ENCODE measurements at places on chromosomes 11 and 22. TPM values are rescaled to one million over a fixed set of nuclear protein-coding genes. Genes with fewer than 3 reads are reported as not detected.

- no peak for ATAC-seq
Observed at GRCh38 chr22:37231406-37232139, 12.5 kb downstream of the RAC2 start.

- no peak for ATAC-seq
Observed at GRCh38 chr22:49107561-49107960, 720.1 kb downstream of the BRD1 start.

GRCh38 chr11:2929950-2930703, 907 bp upstream of the PHLDA2 start:
- ATAC-seq, result peak; percentile 0

The POU2AF2 gene
- total RNA-seq, result 1.0 TPM

- peak; percentile 54 for ATAC-seq
Observed at GRCh38 chr22:35894464-35894878, 134.2 kb downstream of the RBFOX2 start.

DNA sequence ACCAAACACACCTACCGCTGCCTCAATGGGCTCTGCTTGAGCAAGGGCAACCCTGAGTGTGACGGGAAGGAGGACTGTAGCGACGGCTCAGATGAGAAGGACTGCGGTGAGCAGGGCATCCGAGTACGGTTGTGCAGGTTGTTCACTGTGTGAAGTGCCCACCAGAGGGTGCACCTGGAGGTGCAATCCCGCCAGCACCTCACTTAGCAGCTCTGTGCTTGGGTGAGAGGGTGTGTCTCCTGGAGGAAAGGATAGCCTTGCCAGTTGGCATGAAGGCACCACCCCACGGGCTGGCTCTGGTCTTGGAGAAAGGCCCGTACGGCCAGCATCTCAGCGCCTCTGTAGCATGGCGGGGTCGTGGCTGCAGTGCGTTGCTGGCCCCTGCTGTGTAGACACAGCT, 39.4 kb downstream of the ST14 start:
- no peak for ATAC-seq

GRCh38 chr11:122863704-122864326, 18.7 kb upstream of the JHY start:
- no peak for ATAC-seq

- no peak for ATAC-seq
Observed at GRCh38 chr11:1530686-1531448, 41.2 kb downstream of the DUSP8 start.

DNA sequence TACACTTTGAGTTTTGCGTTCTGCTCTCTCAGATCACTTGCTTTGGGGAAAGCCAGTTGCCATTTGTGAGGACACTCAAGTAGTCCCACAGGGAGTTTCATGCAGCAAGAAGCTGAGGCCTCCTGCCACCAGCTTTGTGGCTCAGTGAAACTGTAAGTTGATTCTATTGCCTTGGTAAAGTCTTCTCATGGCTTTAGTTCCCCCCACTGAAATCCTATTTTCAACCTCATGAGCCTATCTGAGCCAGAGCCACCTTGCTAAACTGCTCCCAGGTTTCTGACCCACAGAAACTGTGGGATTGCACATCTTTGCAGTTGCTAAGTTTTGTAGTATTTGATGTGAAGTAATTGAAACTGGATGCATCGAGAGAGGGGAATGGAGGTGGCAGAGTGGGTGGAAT, 85.4 kb upstream of the TOP3B start:
- ATAC-seq, result no peak

- peak; percentile 81 for ATAC-seq
Observed at GRCh38 chr11:116112087-116112935, 608.1 kb upstream of the CADM1 start.

DNA sequence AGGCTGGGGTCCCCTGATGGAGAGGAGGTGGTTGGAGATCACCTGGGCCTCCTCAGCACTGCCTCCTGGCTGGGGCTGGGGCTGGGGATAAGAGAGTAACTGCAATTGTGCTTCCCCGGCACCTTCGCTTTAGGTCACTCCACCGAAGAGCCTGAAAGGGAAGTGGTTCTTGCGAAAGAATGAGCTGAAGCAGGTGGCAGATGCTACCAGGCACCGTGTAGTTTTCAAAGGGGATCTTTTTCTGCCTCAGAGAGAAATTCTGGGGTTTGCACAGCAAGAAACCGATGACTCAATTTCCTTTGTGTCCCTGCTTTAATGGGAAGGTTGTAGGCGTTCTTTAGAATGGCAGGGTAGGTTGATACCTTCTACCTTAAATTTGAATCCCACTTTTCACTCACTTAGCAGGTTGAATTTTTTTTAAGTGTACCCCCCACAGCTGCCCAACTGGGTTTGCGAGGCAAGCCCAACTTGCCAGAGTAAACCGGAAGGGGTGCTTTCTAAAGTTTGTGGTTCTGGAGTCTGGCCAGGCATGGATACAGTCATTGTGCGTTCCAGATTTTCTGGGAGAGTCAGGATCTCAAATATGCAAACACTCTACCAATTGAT, 5.3 kb downstream of the CD44 start:
- ATAC-seq, result peak; percentile 4

- ATAC-seq, result no peak
Observed at GRCh38 chr11:9716275-9717039, 52.6 kb downstream of the SWAP70 start.

The PES1 gene
- 97.5 TPM for total RNA-seq

GRCh38 chr22:37906364-37907008, 389 bp downstream of the MICALL1 start:
- peak; percentile 4 for ATAC-seq

The OR6A2 gene
- total RNA-seq, result 1.0 TPM

DNA sequence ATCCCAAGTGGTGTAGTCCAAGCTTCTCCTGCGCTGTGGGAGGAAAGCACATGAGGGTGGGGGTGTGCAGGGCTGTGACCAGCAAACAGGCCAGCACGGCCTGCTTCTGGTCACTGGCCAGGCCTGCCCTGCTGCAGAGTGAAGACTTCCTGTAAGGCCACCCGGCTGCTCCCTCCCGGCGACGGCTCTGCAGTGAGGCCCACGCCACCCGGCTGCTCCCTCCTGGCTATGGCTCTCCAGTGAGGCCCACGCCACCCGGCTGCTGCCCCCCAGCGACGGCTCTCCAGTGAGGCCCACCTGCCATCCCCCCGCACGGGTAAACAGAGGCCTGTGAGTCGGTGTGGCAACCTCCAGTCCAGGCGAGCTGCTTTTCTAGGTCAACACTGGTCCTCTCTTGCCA, 31.4 kb upstream of the BRSK2 start:
- no peak for ATAC-seq

The NXPE1 gene
- total RNA-seq, result 0.56 TPM

The RAB38 gene
- 7.6 TPM for total RNA-seq

DNA sequence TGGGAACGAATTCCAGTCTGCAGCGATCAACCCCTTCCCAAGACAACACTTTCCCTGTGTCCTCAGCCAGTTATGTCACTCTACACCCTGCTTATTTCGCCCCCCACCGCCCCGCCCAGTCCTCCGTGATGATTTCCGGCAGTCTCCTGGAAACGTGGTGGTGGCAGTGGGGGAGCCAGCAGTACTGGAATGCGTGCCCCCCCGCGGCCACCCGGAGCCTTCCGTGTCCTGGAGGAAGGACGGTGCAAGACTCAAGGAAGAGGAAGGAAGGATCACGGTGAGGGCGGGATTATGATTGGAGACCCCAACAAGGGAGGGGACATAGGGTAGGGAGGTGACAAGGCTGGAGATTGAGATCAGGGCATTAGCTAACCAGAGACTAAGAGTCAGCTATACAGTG, 4.1 kb downstream of the ROBO3 start:
- no peak for ATAC-seq

The UVRAG gene
- 24.4 TPM for total RNA-seq

- ATAC-seq, result no peak
Observed at GRCh38 chr11:28792856-28793255, 684.7 kb downstream of the METTL15 start.

The CARD16 gene
- 56.6 TPM for total RNA-seq

The IGF2 gene
- 191 TPM for total RNA-seq

Measured in motor neuron (in vitro differentiated cells).